ENCODE measurements at places on chromosomes 7 and 10.

DNA sequence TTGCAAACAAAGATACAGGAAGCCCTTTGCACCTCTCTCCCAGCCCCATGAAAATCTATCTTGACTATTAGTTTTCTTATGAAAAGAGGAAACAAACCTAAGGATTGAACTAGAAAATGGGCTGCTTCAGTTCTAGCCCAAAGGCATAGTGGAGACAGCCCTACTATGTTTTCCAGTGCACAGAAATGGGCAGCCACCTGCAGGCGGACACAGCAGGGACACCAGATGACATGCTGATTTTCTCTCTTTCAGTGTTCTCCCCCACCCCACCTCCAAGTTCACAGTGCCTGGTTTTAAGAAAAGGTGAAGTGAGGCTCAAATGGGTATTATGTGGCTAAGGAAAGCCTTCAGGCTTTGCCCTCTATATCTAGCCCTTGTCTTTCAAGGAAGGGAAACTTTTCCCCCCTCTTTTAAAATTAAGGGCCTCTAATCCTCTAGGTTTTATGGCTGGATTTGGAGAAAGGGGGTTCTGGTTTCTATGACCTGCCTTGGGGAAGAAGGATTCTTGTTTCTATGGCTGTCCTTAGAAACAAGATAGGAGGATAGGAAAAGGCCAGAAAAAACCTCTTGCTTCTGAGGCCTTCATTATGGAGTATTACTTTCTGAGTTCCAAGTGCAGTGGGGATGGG lies 23.5 kb upstream of the DDX50 start:
- no peak for DNase-seq

- no peak for DNase-seq
Observed at GRCh38 chr7:26930201-26930600, 65.8 kb upstream of the SKAP2 start.

- no peak for DNase-seq
Observed at GRCh38 chr10:128058106-128058749, 68.0 kb downstream of the MKI67 start.

DNA sequence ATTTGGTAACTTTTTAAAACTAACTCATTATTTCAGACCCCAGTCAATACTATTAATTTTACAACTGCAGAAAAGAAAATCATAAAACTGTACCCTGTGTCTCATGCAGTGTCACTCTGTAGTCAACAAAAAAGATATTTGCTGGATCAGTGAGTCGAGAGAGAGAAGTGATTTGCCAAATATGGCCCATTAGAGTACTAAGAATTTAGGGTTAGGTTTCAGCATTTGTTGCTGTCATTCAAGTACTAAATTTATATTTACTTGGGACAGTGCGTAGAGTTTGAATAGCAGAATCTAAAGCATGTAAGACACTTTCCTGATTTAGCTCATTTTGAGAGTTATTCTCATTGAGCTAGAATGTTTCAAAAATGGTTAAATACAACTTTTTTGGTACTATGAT lies 38.9 kb downstream of the CACNA2D1 start:
- DNase-seq: no peak

DNA sequence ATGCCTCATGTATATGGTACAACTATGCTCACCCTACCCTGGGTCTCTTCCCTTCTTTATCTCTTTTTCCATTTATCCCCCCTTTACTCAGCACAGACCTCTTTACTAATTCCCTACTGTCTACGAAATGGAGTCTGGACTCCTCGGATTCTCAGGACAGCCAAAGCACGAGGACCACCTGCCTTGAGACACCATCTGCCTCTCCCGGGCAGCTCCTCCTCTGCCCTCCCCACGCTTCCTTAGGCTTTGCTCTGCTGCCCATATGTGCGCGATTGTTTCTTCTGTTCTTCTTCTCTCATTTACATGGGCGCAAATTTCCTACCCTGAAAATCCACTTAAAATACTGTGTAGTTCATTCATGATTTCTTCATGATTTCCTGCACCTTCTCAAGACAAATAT lies 62.7 kb upstream of the STK17A start:
- DNase-seq: no peak

DNA sequence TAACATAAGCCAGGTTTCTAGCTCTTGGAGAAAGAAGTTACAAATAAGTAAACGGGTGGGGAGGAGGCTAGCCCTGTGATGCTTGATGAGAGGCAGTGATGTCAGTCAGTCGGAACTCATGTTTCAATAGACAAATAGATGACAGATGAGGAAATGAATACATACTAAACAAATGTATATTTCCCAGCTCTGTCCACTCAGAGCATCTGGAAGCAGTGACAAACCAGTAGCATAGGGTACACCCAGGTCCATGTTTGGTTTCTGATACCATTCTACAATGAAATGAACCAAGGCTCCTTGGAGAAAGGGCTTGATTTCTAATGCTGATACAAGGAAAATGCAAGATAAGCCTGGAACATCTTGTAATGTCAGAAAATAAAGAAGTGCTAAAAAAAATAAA lies 30.6 kb downstream of the PODXL start:
- DNase-seq: no peak

- peak; percentile 70 for DNase-seq
Observed at GRCh38 chr7:94417901-94418300, 23.2 kb downstream of the COL1A2 start.

DNA sequence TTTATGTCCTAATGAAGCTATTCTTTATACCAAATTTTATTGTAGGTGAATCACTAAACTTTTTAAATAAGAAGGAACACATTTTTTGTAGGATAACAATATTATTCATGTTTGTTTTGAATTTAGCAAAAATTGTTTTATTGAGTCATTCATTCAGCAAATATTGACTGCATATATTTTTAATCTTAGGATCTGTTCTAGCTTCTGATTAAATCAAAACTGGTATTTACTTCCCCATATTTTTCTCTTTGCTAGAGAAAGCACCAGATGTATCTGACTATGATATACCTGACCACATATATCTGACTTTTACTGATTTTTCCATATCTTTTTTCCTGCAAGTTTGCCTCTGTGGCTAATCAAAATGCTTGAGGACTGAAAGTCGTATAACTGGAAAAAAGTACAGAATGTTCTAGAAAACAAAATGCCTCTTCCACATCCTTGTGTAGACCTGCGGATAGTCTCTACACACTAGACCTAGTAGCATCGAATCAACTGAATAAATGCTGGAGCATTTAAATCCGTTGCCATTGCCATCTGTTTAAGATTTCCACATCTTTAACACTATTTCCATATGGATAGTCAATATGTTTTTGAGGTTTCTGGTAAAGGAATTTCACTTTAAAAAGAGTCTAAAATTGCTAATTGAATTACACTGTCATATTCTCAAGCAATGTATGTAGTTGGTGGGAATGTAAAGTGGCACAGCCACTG lies 594.7 kb downstream of the KCNMA1 start:
- DNase-seq: no peak

Data from eye (tissue), 1 donor.